ENCODE measurements at places on chromosomes 1 and 21. TPM values are rescaled to one million over a fixed set of nuclear protein-coding genes. Genes with fewer than 3 reads are reported as not detected.
A peak's percentile ranks its signal among the peaks of the same experiment; 100 is the strongest.

- DNase-seq = no peak
Observed at GRCh38 chr1:241611063-241611462, 29.1 kb downstream of the CHML start.

GRCh38 chr21:46532080-46532479 is 72.8 kb downstream of the S100B start:
- no peak for DNase-seq

Gene PRKAA2
- 0.86 TPM for total RNA-seq

DNA sequence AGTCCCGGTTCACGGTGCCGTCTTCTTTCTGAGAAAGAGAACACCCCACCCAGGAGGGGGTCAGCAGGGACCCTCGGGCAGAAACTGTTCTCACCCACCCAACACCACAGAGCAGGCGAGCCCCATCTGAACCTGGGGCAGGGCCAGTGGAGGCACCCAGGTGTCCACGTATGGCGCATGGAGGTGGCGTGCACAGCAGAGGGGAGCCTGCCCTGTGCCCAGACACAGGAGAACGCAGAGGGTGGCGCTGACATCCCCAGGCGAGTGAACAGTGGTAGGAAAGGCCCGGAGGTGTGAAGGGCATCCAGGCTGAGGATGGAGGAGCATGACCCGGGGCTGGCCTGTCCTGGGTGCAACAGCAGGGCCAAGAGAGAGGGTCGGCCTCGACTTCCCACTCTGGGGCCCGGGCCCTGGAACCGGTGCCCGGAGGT is 91.1 kb downstream of the STUM start:
- DNase-seq = no peak

DNA sequence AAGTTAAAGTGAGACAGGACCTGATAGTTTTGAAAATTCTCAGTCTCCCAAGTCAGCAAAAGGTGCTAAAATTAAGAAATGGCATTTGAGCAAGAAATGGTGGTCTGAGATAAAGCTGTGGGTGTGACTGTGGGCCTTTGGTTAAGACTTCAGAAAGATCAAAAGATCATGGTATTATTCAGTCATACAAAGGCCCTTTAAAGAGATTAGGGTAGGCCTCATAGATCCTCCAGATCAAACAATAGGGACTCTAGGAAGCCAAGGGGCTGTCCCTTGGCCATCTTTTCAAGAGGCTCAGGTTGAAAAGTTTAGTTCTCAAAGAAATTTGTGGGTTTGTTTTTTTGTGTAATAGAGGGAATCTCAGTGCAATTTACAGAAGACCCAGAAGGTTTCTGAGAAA is 8.4 kb downstream of the HMGB4 start:
- DNase-seq = no peak

DNA sequence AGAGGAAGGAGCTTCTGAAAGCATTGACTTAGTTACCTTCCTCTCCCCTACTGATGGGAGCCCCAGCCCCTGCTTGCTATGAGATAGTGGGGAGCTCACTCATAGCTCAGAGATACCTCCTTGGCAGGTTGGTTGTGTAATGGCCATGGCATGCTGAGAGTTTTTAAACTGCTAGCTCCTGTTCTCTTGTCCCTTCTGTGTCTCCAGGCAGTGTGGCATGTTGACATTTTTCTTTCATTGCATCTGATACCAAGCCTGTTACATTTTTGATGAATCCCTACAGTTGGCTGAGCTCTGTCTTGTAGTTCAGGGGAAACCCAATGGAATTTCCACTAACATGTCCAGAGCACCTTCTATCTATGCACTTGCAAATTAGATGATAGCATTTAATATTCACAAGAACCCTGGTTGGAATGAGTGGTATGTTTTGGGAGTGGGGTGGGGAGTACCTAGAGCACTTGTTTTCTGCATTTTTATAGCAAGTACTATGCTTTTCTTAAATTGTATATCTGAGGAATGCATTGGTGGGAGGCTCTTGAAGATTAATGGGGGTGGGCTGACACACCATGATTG is 39.1 kb upstream of the EFCAB14 start:
- no peak for DNase-seq

- DNase-seq = no peak
Observed at GRCh38 chr1:109111386-109112055, 2.4 kb upstream of the ELAPOR1 start.

Gene NEK2
- total RNA-seq = 0.22 TPM

- DNase-seq = no peak
Observed at GRCh38 chr1:6288665-6289064, 27.8 kb upstream of the GPR153 start.

- DNase-seq = no peak
Observed at GRCh38 chr21:46455575-46456385, 2.9 kb upstream of the DIP2A start.

DNA sequence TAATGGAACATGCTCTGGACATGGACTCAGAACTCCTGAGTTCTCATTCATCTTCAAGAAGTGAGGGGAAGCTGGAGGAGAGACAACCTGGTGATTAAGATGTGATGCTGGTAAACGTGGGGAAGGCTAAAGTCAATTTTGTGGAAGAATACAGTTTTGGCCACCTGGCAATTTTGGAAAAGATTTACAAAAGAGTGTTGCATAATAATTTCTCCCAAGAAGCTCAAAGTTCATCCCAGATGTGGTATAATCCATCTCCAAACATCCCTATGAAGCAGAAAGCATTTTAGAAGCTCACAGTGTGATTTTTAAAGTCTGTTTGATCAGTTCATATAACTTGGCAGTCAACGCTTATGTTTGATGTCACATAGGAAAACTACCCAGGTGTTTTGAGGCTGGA is 208.7 kb downstream of the LMX1A start:
- no peak for DNase-seq

GRCh38 chr21:46424621-46425020 is 34.1 kb upstream of the DIP2A start:
- no peak for DNase-seq

DNA sequence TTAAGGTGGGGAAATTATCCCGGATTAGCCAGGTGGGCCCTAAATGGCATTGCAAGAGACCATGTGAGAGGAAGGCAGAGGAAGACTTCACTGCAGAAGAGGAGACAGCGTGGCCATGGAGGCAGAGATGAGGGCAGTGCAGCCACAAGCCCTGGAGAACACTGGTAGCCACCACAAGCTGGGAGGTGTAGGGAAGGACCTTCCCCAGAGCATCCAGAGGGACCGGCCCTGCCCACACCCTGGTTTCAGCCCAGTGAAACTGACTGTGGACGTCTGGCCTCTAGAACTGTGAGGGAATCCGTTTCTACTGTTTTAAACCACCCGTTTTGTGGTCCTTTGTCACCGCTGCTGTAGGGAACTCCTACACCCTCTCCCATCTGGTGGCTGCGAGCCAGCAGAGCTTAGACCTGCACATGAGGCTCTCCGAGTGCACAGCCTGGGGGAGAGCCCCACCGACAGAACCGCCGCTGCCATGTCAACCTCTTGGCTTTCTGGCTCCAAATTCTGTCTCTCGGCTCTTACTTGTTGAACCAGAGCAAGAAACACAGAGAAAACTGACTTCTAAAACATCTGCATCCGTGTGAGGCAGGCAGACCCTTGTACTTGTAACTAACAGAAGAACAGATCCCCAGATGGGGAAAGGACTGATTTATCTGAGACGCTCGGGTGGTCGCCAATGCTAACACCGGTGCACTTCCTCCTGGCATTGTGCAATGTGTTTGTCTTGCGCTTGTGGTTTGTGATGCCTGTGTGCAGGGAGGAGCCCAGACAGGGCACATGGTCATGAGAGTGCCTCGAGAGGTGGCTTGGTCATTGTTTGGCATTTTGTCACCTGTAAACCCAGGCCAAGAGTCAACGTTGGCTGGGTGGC is 90.8 kb upstream of the TMPRSS2 start:
- no peak for DNase-seq

Gene PIK3R3
- total RNA-seq = 3.1 TPM

Gene PDPN
- 1.1 TPM for total RNA-seq

GRCh38 chr21:45723049-45723958 is 79.8 kb downstream of the PCBP3 start:
- no peak for DNase-seq

GRCh38 chr1:36175137-36176095 is 19.5 kb downstream of the MAP7D1 start:
- no peak for DNase-seq

DNA sequence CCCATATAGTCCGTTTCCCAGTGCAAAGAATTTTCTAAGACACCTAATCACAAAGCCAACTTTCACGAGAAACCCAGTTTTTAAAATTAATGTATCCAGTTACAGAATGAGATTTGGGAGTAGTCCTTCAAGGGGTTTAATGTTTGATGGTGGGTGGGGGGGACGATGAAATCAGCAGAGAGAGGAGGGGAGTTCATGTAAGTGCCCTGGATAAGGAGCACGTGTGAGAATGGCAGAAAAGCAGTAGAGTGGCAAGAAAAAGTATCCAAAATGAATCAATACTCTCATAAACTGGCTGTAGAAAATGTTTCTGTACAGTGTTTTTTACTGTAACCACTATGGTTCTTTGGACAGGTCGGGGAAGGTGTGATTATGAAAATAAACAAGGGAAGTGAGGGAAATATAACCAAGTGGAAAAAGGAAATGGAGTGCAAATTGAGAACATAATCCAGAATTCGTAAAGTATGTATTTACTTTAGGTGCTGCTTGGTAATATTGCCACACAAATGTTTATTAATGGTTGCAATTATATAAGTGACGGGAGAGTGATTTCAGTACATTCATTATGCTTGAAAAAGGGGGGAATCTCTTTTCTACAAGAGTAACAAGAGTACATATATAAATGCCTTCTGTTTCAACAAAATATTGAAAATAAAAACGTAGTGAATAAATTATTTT is 118.7 kb upstream of the RRP15 start:
- DNase-seq = no peak

Gene C8B
- 424 TPM for total RNA-seq

Gene PDC
- total RNA-seq = not detected

GRCh38 chr1:7501084-7501491 is 270.0 kb upstream of the VAMP3 start:
- no peak for DNase-seq

GRCh38 chr1:208709981-208710380 is 465.8 kb upstream of the PLXNA2 start:
- DNase-seq = no peak

DNA sequence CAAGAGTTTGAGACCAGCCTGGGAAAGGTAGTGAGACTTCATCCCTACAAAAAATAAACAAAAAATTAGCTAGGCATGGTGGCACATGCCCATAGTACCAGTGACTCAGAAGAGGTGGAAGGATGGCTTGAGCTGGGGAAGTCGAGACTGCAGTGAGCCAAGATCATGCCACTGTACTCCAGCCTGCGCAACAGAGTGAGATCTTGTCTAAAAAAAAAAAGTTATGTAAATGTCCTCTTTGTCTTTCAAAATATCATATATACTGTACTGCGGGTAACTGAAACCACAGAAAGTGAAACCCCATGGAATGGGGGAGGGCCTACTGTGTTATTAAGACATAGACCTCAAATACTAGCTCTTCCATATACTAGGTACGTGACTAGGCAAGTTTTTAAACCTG is 20.8 kb downstream of the ACADM start:
- DNase-seq = no peak

DNA sequence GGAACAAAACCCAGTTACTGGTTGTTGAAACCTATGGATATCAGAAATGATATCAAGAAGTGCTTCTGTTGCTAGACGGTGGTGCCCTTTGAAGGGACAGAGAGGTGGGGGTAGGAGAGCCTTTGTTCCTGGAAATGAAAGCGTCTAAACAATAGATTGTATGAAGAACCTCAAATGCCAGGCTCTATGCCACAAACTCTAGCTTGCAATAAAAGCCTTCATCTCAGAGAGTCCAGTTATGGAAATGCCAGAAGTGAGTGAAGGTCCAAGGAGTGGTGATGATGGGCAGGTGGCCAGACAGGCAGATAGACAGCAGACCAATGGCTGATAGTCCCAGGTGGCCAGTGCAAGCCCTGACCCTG is 414.1 kb upstream of the PROX1 start:
- DNase-seq = no peak

- DNase-seq = peak; percentile 91
Observed at GRCh38 chr1:150552128-150552910, 3.1 kb downstream of the ADAMTSL4 start.

GRCh38 chr1:78716186-78716585 is 66.6 kb downstream of the IFI44 start:
- DNase-seq = no peak

- no peak for DNase-seq
Observed at GRCh38 chr1:198929111-198929604, 290.3 kb downstream of the PTPRC start.

- no peak for DNase-seq
Observed at GRCh38 chr21:39984286-39984991, 117.2 kb downstream of the PCP4 start.

DNA sequence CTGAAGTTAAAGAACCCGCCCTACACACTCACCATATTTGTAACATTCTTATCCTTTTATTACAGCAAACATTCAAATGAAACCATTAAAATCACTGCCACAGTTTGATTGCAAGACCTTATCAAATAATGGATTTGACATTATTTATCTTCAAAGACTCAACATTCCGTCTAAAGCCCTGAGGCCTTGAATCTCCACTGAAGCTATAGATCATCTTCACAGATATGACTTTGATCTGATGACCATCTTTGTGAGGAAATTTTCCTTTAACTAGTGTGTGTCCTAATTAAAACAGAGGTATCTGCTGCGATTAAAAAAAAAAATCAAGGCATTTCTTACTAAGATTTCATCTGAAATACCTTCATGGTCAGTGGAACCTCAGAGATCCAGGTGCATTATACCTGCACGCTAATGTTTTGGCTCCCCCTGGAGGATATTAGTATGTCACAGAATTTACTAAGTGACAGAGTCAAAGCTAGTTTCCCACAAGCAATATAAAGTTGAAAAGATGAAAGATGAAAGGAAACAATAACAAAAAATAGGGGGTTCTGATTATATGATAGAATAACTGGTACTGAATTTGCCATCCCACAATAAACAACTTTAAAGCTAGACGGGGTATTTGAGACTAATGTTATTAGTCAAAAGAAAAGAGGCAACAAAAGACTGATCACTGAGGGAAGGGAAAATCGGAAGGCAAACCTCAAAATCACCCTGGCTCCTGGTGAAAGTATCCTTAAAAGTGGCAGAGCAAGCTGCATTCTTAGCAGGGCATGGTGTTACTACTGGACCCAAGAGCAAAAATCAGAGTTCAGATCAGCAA is 923.4 kb downstream of the NCAM2 start:
- DNase-seq = no peak

Gene KRTAP20-2
- not detected for total RNA-seq

DNA sequence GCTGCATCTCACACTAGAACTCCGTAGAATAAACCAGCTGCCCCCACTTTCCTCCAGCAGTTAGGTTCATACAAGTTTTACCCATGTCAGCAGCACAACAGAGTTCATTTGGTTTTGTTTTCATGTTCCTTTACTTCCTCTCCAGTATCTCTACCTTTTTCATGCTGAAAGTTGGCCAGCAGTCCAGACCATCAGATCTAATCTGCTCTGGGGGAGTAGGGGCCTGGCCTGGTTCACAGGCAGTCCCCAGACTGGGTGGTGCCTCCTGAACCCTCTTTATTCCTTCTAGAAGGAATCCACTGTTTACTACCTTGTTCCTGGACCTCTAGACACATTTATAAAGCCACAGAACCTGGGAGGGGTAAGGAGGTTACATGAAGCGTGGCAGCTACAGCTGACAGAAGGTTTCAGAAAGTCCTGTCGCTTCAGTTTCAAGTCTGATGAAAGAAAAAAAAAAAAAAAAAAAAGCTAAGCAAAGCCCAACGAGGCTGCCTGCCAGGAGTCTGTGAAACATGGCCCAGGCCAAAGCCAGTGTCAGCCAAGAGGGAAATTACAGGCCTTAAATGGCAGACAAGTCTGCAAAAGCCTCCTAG is 184.6 kb upstream of the JUN start:
- DNase-seq = peak; percentile 90
